ENCODE measurements at places on chromosomes 2 and 18.

DNA sequence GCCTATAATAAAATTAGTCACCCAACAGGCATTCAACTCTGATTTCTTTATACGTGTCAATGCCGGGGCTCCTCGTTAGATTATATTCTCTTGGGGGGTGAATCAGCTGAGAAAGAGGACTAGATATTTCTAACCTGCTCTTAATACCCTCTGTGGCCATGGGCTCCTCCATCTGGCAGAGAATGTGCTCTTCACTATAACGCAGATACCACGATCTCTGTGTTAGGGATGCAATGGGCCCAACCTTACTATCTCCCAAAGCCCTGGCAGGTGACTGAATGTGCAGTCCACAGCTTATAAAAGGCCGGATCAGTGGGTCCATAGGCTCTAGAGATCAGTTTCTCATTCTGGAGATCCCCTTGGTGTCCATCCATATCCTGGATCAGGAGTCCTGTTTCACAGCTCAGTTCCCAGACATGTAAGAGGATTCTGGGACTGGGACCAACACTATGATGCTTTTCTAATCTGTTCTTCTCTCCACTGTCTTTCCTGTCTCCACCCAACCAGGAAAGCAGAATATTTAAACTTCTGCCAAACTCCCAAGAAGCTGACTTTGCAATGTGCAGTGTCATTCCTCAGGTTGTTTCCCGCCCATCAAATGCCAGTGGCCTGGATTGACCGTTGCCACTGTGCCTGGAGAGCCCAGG lies 71.4 kb upstream of the CELF4 start:
- no peak for DNase-seq

DNA sequence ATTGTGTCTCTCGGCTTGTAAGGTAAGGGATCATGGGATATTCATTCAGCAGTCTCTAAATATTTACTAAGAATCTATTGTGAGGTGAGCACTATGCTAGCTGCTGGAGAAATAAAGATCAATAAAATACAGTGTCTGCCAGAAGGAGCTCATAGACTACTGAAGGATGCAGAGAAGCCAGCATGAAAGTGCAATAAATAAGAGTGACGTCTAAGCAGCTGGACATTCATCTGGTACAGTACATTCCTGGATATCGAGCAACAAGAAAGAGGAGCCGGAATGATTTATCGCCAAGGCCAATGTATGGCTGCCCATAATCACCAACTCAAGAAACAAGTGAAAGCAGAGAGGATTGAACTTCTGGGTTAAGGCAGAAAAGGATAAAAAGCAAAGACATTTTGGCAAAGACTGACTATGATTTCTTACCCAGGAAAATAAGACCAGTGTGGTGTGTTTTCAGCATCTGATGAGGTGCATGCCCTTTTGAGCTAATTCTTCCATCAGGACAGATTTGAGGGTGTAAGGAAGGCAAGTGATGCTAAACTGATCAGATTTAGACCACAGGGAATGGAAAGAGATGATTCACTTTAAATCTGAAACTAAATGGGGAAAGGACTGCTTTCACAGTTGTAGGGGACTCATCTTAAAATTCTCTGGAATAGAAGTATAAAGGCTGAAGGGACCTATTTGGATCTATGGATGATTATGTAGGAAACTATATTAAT lies 18.7 kb upstream of the LMAN1 start:
- DNase-seq: no peak

- DNase-seq: no peak
Observed at GRCh38 chr2:237198164-237198855, 112.6 kb downstream of the COPS8 start.

DNA sequence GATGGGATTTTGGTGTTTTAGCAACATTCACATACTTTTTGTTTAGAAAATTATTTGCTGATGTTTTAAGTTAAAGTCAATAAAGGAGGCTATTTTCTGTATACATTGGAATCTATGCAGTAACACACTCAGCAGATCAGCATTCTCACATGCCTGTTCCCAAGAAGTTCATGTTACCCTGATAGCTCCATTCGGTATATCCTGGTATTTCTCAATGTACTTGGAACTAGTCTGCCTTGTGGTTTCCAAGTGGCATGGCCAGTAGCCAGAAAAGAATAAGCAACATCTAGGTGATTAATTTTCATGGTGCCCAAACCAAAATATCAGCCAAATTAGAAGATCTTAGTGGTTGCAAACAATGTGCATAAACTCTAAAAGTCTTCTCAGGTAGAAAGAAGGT lies 5.2 kb upstream of the NCAPH start:
- no peak for DNase-seq

DNA sequence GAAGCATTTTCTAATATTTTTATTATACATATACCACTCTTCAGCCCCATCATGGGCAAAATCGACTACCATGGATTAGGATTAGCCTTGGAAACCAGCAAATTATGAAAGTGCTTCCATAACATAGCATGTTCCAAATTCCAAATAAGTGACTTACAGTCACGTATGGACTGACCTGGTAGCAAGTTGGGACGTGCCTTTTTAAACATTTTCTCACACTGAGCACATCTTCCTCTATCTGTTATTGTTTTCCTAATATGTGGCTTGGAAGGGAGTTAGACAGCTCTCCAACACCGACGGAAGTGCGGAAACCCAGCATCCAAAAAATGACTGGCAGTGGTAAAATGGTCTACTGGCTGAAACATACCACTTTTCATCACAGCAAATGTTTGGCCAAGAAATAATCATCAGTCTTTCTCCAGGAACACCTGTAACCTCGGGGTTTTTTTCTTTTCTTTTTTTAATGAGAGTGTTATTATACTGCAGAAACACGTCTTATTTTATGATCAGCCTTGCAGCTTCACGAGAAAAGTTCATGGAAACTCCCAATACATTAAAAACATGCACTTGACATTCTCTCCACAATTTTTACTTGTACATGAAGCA lies 107.0 kb downstream of the IRS1 start:
- no peak for DNase-seq

- no peak for DNase-seq
Observed at GRCh38 chr2:204615456-204615855, 70.2 kb downstream of the PARD3B start.

- DNase-seq: peak; percentile 83
Observed at GRCh38 chr2:38146275-38146906, 70.4 kb upstream of the CYP1B1 start.

DNA sequence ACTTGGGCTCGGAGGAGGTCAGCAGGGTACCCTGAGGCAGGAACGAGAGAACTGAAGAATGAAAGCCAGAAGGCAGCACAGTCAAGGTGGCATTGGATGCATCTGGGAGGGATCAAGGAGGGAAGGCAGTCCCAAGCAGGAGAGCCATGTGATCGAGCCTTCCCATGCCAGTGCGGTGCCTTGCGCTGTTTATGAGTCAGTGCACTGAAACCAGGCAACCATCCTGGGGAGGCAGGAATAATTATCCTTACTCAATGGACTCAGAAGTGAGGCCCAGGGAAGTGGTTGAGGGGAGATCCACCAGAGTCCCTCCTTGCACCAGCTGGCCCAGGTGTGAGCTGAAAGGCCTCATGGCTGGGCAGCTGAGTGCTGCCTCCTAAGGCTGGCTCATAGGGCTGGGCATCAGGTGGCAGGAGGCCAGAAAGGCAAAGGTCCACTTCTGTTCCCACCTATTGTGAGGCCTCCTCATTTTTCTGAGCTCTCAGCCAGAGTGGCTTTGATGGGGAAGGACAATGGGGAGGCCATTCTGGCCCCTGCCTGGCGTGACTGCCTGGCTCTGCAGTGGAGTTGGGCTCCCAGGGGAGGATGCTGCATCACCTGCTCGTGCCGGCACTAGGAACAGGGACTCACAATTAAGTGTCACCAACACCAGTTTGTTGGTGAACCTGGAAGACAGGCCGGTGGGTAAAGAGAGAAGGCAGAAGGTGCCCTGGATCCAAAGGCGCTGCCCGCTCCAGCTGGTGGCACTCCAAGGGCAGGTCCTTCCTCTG lies 82.3 kb downstream of the TFCP2L1 start:
- DNase-seq: no peak

DNA sequence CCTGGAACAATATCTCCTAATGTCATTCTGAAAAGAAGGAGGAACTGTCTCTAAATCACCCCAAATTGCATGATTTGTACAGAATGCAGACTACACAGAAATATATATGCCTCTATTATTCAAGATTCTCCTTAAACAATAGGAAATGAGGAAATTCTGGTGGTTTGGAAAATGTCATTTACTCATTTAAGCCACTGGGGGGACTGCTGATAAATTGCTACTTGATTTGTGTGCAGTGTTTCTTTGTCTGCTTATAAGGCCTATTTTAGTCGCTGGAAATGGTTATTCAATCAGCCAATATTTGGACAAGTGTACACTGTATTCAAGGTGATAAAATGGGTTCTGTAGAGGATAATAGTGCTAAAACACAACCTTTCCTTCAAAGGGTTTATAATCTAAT lies 801.9 kb upstream of the CELF4 start:
- DNase-seq: no peak

DNA sequence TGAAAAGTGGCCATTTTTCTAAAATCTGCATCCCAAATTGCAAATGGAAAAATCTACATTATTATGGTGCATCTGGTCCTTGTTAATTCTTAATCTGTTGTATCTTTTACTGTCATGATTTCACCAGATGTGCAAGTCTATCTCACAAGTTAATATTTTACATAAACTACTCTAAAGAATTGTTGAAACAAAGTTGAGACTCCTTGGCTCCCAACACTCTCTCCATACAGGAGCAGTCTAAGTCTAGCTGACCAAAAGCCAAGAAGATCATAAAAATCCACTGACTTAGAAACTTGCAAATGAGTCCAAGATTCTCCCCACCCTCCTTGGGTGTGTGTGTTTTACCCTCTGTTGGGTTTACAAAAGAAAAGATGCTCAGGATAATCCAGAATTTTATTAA lies 85.1 kb downstream of the NCKAP5 start:
- no peak for DNase-seq

DNA sequence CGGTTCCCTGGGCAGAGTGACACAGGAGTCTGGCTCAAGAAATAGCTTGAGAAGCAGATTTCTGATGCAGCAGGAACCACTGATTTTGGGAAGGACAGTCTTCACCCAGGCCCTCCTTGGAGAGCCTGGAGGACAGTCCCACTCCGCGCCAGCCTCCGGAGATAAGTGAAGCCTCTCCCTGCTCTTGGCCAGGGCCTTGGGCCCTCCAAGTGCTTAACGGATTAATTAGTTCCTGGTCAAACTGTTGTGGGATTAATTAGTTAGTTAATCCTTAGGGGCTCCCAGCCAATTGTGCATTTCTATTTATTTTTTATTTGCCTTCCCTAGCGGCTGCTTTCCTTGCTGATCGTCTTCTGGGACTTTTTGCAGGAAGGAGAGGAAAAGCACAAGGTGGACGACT lies 19.6 kb downstream of the CPLX4 start:
- no peak for DNase-seq

- no peak for DNase-seq
Observed at GRCh38 chr2:96537734-96538486, 1.4 kb downstream of the ARID5A start.

GRCh38 chr2:187542123-187542522 lies 12.1 kb downstream of the TFPI start:
- DNase-seq: no peak

DNA sequence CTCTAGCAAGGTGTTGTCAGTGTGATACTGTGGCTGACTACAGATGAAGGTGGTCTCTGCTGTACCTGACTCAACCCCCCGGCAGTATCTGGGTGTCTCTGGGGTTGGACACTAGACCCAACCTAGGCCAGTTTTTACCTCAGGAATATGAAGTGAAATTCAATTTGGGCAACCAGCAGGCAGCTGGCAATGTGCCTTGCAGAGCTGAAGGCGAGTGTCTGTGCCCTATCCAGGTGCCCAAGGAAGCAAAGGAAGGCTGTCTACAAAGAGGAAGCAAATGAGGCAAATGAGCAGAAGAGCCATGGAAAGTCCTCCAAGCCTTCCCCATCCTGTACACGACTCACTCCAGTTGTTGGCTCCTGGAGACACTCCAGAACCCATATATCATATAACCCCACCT lies 264.6 kb upstream of the AGAP1 start:
- DNase-seq: no peak

DNA sequence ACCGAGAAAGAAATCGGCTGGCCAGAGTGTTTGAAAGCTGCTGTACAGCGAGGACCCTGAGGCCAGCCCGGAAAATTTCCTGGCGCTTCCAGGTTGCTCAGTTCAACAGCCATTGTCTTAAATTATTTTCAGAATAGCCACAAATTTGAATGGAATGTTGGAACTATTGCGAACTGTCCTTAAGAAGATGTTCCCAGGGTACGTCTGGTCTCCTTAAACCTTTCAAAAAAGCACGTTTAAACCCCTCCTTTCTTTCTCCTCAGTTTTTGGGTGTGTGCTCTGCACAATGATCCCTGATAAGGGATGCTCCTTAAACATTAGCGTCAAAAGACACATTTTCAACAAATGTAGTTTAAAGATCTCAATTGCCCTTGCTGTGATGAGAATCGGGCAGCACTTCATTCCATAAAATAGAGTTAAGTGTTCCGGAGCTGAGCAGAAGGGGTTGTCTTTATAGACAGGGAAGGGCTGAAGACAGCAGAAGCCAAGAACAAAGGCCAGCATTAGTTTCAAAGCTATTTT lies 14.5 kb upstream of the LPIN2 start:
- DNase-seq: no peak

DNA sequence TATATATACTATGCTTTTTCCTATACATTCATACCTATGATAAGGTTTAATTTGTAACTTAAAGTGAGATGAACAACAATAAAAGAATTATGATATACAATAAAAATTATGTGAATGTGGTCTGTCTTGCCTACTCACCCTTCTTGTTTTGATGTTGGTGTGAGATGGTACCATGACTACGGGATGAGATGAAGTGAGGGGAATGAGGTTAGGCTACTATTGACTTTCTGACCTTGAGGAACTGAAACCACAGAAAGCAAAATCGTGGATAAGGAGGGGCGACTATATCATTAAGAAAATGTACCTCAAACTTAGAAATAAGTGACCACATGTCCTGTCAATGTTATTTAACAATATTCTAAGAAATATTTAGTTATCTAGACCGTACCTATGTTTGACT lies 103.9 kb upstream of the PPP1CB start:
- no peak for DNase-seq

DNA sequence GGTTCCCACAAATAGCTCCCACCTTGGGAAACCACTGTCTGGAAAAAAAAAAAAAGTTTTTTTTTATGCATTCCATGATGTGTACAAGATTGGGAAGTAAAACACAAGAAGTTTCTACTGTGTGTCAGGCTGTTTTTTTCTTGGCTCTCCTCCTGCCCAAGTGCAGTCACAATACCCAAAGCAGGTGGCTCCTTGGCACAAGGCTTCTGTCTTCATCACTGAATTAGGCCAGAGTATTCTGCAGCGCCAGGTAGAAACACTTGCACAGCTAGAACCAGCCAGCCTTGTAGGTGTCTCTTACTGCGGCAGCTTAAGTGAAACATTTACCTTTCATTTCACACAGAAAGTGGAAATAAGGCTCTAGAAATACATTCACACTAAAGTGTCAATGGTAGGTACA lies 23.8 kb upstream of the MAL start:
- no peak for DNase-seq

GRCh38 chr2:118062669-118063068 lies 25.6 kb upstream of the INSIG2 start:
- no peak for DNase-seq
